CD4-positive, alpha-beta T cell treated with Interleukin-2 at 100 ng/mL for 4 hours (primary cell): ENCODE measurements at places on chromosomes 6 and 20.

GRCh38 chr20:7516621-7517111 is 423.6 kb downstream of the HAO1 start:
- DNase-seq = no peak

DNA sequence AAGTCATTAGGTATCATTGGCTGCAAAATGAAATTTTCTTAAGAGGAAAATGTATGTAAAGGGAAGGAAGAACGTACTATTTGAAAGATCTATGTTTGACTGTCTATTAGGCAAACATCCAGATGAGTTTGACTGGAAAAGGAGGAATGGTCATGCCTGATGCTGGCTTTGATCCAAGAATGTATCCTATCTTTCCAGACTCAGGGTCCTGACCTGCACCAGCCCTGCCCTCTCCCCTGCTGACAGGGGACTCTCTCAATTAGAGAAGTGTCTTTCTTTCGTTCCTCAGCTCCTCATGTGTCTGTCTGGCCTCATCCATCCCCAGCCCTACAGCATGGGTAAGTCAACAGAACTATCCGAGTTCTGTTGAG is 21.9 kb upstream of the SH3BGRL2 start:
- DNase-seq = no peak

GRCh38 chr6:155373276-155373675 is 59.0 kb upstream of the TFB1M start:
- no peak for DNase-seq

DNA sequence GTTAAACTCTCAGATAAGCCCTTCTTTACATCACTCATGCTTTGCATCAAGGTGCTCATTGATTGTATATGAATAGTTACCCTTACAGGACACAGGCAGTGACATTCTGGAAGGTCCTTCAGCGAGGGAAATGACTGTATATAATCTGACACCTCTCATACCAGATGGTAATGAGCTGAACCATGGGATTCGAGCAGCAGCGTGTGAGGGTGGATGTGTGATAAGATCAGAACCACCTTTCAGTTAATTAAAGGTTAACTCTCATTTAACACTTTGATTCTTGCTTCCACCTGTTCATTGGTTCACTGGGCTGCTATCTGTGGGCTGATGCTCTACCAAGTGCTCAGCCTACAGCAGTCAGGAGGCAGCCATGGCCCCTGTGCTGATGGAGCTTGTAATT is 24.2 kb downstream of the NEDD9 start:
- DNase-seq = no peak

DNA sequence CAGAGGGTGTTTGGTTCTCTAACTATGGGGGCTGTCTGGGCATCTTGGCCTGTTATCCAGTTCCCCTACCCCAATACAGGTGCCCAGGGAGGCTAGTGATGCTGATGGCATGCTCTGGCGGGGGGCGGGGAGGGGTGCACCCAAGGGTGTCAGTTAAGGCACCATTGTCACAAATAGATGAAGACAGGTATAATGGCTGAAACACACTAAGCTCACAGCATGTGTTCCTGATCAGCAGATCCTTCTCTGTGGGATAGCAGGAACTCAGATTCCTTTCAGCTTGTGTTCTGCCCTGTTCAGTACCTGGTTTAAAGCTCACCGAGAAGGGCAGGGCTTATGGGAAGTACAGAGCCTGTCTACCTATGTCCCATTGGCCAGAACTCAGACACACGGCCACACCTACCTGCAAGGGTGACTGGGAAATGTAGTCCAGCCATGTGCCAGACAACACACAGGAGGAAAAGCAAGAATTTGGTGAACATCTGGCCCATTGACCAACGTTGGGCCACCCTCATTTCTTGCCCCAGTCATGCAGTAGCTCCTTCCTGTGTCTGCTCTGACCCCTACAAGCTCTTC is 3.4 kb upstream of the RSPO4 start:
- no peak for DNase-seq

DNA sequence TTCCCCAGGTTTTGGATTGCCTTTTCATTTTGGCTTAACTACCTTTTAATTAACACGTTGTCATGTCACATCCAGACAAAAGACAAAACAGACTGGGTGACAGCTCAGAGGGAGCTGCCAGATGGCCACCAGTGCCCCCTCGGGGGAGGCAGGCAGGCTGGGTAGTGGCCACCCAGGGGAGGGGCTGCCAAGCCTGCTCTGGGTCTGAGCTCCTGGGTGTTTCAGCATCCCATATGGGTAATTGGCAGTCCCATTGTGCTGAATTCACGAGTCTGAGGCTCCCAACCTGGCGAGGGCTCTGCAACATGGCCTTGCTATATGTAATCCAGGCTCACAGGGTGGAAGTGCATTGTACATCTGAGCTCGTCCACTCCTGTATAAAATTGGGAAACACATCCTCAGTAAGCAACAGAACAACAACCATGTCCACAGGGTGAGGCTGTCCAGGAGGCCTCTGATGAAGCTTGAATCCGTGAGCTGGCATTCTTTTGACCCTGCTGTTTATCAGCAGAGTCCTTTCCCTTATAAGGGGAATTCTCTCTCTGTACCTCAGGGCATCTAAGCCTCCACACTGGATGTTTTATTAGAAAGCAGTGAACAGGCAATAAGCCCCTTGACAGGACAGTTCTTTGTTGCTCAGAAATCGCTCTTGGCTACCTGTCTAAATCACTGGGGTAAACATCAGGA is 111.7 kb upstream of the SLC22A23 start:
- no peak for DNase-seq

DNA sequence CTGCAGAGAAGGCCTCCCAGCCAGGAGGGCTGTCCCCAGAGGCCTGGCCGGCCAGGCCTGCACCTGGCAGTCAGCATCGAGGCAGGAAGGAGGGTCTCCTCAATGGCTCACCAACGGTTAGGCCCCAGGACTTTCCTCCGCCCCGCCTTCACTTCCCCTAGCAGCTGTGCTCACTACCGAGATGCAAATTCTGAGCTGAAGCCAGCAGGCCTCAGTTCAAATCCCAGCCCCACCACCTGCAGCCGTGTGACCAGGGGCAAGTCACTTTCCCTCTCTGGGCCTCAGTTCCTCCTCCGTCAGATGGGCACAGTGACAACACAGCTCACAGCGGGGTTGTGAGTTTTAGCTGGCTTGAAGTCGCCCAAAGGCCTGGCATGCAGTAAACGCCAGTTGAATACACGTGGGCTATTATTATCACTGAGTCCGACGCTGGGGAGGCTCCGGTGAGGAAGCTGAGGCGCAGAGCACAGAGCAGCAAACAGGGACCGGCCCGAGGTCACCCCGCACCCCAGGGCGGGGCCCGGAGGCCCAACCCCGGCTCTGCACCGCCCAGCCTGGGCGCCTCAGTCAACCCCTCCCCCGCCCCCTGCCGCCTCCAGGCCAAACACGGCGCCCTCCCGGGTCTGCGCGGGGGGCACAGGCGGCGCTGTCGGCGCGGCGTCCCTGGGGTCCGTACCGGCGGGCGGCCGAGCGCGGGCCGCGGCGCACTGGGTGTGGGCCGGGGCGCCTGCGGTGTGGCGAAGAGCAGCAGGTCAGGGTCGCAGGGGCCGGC is 671 bp downstream of the E2F1 start:
- peak; percentile 25 for DNase-seq

GRCh38 chr6:138030872-138031271 is 76.3 kb downstream of the PERP start:
- DNase-seq = no peak

DNA sequence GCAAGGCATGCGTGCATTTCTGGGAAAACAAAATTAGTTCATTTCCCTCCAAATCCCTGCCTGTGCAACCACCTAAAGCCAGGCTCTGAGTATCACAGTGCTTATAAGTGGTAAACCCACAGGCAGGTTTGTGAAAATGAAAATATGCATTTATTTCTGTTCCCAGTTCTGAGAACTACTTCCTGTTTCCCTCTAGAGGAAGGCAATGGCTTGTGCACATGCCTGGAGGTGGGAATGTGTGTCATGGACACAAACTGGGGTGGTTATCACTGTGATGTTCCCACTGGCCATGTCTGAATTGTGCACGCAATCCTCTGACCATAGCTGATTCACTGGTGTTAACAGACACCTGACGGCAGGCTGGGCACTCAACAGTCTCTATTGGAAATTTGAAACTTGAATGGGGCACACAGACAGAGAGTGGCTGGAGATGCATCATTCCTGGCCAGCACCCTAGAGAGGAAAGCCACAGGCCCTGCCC is 26.3 kb downstream of the FAM110A start:
- DNase-seq = no peak
